Cerebellar nuclear complex (tissue), 1 donor: ENCODE measurements at places on chromosomes 4 and X.

DNA sequence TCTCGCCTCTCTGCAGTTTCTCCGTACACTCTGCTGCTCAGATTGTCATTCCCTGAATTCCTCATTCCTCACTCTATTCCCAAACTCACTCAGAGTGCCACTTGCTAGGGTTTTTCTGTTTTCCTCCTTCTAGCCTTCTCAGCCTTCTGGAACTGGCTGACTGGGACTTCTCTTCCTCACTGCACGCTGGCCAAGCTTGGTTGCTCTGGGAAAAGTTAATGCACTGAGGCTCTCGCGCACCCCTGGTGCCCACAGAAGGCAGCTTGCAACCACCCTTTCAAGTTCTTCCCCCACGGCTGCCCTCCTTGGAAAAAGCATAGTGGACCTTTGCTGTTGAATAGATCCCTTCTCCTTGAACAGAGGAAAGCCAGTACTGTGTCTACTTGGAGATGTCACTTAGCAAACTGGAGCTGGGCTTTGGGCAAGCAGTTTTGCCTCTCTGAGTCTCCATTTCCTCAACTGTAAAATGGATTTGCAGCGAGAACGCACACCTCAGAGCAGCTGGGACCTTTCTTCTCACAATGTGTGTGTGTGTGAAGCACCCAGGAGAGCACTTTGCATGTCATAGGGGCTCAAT lies 6.0 kb upstream of the CCKAR start:
- no peak for DNase-seq

DNA sequence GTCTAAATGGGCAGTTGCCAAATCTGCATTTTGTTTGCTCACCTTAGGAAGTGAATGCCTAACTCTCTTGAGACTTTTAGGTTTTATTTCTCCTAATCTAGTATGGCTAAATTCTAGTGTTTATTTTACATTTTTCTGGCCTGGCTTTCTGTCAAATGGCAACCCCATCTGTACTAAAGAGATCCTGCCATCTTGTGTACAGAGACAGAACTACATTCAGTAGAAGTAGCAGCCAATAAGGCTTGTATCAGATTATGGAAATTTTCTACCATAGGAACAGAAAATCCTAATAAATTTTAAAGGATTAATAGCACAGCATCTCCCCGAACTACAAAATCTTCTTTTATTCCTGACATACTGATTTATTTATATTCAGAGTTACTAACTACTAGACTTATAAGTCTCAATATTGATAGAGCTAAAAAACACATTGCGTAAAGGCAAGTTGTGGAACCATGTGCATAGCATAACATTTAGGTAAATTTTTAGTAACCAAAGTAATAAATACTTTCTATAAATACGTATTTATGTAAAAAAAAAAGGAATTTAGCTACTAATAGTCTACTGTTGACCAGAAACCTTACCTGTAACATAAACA lies 45.5 kb downstream of the TMEM144 start:
- DNase-seq, result no peak

GRCh38 chrX:40011322-40012038 lies 86.3 kb downstream of the BCOR start:
- no peak for DNase-seq

DNA sequence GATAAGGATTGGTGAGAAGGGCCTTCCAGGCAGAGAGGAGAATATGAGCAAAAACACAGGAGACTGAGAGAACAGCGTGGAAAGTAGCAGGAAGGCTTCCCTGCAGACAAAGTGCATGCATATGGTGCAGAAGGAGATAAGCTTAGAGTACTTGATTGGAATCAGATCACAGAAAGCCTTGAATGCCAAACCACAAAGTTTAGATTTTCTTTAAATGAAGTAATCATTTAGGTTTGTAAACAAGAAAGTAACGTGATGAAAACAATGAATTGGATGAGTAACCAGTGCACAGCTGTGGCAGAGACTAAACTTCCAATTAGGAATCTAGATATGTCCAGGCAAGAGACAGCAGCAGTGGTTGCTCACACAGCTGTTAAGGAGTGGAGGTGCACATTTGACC lies 83.8 kb upstream of the C1QTNF7 start:
- DNase-seq, result no peak

- no peak for DNase-seq
Measured at GRCh38 chr4:106502106-106502699, 133.6 kb upstream of the GIMD1 start.

DNA sequence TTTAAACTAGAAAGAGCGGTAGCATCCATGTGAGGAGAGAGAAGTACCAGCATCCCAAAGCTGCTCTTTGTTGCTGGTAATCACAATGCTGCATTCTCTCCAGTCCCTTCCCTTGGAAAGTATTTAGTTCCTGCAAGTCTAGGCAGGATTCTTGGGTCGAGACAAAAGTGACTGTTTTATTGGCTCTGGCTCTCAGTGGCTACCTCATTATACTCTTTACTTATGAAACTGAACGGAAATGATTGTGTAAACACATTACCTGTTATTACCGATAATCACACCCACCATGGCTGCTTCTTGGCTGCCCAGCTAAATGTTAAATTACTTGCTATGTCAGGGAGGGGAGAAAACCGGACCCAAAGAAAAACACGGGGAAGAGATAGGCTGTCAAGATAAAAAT lies 26.2 kb downstream of the ATXN3L start:
- no peak for DNase-seq

DNA sequence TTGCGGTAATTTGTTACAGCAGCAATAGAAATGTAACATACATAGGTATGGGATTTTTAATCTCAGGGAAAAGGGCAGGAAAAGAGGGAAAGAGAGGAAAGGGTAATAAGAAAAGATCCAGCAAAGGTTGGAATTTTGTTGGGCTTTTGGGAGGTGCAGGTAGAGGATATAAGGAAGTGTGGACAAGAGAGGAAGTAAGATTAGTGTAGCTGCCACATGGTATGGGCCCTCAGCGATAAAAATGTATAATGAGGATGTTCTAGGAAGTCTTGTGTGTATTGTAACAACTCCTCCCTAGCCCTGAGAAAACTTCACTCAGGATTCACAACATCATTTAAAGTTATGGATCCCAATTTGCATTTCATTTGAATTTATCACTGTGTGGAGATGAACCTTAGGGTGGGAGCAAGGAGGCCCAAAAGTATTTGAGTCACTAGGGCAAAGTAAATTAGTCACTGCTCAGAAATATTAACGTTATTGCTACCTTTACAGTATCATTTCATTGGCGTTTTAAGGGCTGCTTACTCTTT lies 2.8 kb upstream of the IL21 start:
- no peak for DNase-seq

DNA sequence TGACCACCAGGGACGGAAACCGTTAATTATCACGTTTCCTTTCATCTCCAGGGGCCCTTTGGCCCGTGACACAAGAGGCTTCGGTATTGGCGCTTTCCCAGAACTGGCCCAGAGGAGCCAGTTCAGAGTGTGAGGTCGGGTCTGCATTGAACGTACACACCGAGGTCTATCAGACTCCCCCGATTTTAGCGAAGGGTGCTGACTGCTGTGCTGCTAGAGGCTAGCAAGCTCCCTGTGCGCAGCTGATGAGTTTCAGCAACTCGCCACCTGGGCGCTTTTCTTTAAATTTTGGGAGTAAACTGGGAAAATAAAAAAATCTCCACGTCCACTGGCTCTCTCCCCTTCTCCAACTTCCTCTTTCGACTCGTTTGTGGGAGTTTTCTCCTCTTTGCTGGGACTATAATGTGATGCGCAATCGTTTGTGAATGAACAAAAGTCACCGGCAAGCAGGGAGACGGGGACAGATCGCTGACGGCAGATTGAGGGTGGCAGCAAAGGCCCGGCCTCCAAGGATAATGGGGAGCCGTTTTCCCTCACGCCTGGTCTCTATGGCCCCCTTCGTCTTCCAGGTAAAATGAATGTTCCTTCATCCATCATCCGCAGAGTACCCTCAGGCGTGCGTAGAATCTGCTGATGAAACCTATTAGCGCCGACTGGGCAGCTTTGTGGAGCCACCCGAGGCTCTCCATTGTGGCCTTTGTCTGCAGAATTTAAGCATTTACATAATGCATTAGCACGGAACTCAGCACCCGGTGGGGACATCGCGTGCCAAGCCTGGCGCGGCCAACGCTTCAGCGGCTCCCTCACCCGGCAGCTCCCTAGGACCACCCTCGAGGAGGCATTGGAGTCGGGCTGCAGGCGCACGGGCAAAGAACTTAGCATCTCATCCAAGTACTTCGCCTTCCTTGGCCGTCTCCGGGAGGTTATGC lies 1.6 kb upstream of the LRAT start:
- DNase-seq, result no peak

DNA sequence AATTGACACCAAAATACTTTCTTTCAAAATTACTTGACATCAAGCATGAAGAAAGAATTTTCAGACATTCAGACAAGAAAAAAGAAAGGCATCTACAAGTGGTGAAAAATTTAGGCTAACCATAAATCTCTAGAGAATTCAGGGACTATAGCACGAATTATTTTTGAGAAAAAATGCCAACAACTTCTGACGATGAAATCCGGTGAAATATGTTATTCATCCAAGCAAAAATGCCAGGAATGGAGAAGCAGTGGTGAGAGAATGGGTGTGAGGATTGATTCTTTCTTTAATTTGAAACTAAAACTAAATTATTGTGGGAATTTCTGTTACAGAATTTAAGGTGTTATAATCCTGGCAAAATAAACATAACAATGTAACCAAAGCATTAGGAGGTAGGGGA lies 69.4 kb upstream of the SORBS2 start:
- DNase-seq, result no peak

GRCh38 chr4:83629945-83630721 lies 94.2 kb downstream of the GPAT3 start:
- DNase-seq, result no peak

DNA sequence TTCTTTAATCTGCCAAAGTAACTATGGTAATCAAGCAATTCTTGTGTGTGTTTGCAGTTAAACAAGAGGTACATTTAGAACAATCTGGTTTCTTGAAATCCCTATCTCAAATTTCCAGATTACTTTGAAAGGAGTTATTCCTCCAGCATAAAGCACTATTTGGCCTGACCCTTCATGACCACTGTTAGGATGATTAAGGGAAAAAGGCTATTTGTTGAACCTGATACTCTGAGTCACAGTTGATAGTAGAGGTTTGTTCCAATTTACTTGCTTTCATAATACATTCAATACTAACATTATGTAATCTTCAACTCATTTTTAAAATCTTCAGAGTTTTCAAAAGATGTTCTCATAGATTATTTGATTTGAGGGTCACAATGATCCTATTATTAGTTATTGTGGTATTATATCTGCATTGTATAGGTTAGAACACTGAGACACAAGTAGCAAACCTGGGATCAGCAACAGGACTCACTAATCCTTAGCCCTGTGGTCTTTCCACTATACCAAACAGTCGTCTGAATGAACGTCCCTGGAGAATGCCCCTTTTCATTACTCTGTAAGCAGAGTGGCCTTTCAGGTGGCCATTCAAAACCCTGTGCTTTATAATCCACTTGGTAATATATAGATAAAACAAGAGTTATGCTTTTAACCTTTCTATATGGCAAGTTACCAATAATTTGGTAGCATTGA lies 8.1 kb upstream of the NDST4 start:
- no peak for DNase-seq

DNA sequence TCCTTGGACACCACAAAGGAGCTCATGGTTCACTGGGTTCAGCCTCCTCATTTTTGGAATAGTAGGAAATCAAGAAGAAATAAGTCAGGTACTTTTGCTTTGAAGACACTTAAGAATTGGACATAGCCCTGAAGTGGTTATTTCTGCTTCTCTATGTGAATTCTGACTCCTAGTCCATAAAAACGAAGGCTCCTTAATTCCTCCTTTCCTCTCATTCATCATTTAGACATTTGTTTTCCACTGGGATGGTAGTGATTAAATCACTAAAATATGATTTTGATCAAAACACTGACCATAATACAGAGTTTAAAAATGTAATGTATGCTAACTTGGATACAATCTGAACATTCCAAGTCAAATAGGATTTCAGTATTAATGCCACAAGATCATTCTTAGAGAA lies 34.7 kb upstream of the CYP2U1 start:
- DNase-seq, result no peak

DNA sequence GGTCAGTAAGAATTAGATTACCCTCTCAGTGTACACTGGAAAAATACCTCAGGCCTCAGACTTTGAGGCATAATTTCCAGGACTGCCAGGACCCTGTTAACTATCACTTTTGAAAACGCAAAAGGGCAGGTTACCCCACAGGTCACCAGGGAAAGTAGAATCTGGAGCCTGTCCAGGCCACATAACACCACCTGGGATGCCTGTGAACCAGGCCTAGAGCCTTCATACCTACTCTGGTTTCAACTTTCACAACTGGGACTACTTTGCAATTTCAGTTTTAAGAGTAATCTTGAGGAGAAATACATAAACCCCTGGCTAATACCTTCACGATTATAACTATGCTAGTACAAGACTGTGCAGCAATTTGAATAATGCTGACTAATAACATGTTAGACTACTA lies 132.4 kb downstream of the HHIP start:
- no peak for DNase-seq

DNA sequence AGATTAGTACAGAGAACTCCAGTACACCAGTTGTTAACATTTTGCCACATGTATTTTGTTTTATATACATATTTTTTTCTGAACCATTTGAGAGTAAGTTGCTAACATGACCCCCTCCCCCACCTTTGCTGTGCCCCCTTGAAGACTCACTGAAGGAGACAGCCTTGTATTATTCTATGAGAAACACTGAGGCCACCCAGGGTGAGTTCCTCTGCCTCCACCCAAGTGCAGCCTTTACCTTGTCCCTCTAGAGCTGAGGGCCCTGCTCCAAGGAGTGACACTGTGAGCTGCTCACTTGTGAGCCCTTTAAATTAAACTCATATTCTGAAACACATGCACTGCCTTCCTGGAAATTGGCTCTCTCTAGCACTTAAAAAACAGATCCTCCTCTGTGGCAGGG lies 21.1 kb downstream of the KIT start:
- DNase-seq, result no peak

- no peak for DNase-seq
Measured at GRCh38 chr4:111839141-111839540, 306.1 kb upstream of the FAM241A start.

- DNase-seq, result no peak
Measured at GRCh38 chr4:172998527-172999469, 169.8 kb upstream of the GALNT7 start.

DNA sequence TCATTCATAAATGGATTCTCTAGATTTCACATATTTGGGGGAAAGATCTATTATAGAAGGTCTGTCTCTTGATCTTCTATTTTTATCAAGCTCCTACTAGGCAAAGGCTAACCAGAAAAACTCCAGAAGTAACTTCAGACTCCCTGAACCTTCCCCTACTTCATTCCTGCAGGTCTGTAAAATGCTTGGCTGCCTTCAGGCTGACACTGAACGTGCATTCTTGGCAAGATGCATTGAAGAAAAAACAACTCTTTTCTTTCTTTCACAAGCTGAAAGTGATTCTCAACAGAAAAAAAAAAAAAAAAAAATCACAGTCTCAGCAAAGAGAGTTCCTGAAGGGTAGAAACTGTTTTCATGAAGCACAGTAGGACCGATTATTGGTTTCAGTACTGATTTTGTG lies 12.7 kb downstream of the OPHN1 start:
- no peak for DNase-seq
